T47D (cell line): ENCODE measurements at places on chromosomes 4 and X.

GRCh38 chr4:71366766-71367165, 27.9 kb downstream of the SLC4A4 start:
- DNase-seq: no peak

DNA sequence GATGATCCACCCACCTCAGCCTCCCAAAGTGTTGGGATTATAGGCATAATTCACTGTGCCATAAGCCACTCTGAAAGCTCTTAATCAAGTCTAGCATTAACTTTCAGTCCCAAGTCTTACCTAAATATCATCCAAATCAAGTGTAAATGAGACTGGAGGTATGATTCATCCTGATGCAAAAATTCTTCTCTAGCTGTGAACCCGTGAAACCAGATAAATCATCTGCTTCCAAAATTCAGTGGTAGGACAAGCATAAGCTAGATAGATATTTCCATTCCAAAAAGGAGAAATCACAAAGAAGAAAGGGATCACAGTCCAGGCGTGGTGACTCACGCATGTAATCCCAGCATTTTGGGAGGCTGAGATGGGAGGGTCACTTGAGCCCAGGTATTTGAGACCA, 8.8 kb upstream of the TBC1D25 start:
- no peak for DNase-seq

GRCh38 chr4:147839200-147839599, 107.3 kb downstream of the ARHGAP10 start:
- DNase-seq: no peak

DNA sequence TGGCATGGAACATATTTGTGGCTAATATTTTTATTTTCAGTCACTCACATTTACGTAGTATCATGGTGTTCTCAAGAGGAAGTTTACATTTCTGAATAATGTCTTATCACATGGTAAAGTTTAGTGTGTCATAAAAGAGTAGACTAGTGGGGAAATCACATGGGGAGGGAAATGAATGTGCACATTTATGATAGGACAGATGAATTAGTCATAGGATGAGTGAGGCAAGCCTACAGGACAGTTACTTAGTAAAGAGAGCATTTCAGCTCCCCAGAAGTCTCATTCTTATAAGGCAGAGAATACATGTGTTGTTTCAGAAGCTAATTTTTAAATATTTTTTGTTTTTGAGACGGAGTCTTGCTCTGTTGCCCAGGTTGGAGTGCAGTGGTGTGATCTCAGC, 6.2 kb downstream of the GK start:
- no peak for DNase-seq

- DNase-seq: no peak
Measured at GRCh38 chr4:21013501-21013900, 313.2 kb downstream of the PACRGL start.

GRCh38 chr4:120524237-120524636, 398.3 kb downstream of the PRDM5 start:
- DNase-seq: no peak

- no peak for DNase-seq
Measured at GRCh38 chrX:70026851-70027200, 22.9 kb downstream of the AWAT2 start.

- DNase-seq: no peak
Measured at GRCh38 chr4:85061974-85062373, 95.5 kb upstream of the WDFY3 start.

DNA sequence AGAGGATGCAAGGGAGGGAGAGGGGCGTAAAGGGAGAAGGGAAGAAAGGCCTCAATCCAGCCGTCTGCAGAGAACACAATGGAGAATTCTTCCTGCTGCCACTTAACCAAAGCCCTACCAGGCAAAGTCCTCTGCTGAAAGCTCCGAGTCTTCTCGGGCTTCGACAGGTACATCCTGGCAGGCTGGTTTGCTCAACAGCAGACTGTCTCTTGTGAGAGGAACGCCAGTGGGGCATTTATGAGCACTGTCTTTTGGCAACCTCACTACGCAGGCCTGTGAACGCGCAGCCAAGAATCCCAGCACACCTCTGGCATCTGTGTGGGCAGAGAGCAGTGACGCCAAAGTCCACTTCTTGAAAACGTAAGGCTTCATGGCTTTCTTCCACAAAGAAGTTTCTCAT, 207.5 kb upstream of the FAM9B start:
- no peak for DNase-seq
